ENCODE measurements at places on chromosomes 1 and 21.

DNA sequence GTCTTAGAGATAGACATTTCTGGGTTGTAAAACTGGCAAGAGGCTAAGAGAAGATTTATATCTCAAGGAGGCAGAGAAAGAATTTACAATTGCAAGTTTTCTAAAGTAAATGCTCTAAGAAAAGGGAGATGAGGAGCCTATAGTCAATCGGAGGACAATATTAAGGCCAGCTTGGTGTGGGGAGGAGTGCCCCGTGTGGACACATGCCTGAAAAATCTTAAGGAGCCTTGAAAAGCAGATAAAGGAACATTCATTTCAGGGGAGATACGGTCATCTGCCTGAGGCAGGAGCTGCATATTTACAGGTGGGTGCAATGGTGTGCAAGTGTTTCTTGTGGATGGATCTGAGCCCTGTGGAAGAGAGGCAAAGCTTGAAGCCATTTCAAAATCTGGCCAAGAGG is 25.6 kb downstream of the FCRL2 start:
- DNase-seq: no peak

DNA sequence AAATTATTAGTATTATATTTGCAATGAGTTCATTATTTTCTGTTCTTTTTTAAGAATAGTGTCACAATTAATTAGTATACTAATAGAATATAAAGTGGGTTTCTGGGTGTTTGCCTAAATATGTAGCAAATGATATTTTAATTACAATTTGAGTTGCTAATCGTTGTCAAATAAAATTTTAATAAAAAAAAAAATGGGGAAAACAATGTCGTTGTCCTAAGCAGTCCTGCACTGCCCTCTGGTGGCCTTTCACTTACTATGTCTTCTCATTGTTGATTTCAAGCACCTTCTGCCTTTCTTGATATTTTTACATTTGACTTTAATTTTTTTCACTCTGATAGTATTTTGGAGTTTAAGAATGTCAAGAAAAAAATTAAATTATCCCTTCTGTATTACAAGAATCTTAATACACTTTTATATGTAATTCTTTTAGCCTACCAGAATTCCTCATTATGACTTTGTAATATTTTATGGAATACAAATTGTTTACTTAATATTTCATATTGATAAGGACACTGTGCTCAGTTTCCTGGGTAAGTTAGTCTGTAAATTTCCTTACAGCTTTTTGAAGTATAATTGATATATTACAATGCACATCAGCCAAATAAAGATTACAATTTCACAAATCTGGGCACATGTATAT is 104.5 kb upstream of the FMN2 start:
- no peak for DNase-seq

- DNase-seq: no peak
Observed at GRCh38 chr21:21111309-21111920, 113.2 kb downstream of the NCAM2 start.

GRCh38 chr1:19074361-19074901 is 118.0 kb upstream of the IFFO2 start:
- DNase-seq: no peak

- no peak for DNase-seq
Observed at GRCh38 chr1:33710967-33711366, 152.9 kb upstream of the HMGB4 start.

DNA sequence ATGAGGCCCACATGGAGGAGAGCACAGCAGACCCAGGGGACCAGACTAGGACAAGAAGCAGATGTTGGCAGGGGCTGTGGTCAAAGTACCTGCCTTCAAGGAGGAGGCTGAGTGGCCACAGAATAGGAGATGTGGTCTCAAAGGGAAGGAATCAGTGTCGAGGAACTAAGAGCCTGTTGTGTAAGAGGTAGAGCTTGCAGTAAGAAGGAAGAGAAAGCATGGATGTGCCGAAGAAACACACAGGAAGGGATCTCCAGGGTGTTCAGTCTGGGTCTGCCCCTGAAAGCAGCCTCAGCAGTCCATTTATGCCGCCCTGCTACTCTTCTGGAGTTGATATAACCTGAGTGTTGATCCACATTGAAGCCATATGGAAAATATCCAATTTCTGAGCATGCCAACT is 83.9 kb downstream of the NID1 start:
- DNase-seq: no peak

DNA sequence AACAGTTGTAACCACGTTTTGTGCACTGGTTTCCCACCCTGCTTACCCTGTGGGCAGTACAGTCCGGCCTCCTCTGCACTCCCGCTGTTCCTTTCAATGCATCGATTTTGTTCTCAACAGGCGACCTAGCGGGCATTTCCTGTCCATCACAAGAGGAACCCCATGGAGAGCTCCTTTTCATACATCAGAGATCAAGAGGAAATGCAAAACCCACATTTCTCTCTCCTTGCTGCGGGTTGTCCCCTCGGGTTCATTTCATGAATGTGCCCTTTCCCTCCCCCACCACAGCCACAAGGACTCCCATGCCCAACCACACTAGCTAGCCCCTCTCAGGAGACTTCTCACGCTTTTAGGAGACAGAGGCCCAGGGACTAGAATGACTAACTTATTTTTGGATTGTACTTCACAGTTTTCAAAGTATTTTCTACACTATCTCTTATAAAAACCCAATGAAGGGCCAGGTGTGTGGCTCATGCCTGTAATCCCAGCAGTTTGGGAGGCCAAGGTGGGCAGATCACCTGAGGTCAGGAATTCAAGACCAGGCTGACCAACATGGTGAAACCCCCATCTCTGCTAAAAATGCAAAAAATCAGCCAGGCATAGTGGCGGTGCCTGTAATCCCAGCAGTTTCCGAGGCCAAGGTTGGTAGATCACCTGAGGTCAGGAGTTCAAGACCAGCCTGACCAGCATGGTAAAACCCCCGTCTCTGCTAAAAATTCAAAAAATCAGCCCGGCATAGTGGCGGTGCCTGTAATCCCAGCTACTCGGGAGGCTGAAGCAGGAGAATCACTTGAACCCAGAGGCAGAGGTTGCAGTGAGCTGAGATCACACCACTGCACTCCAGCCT is 18.4 kb downstream of the ATP1A4 start:
- no peak for DNase-seq

DNA sequence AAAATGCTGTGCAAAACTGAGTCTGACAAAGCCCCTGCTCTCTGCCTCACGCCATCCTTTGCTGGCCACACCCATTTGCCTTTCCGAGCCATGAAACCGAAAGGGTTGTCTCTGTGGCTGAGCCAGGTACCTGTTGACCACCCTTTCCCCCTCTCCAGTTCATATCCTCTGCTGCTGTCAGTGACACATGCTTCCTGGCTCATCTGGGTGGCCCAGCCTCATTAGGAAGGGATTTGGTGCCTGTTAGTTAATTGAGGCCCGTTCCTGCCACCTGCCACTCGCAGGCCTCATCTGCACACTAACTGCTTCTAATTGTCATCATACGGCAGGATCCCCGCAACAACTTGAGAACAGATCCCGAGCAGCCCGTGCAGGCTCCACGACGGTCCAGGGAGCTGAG is 79.2 kb downstream of the OLIG1 start:
- no peak for DNase-seq

DNA sequence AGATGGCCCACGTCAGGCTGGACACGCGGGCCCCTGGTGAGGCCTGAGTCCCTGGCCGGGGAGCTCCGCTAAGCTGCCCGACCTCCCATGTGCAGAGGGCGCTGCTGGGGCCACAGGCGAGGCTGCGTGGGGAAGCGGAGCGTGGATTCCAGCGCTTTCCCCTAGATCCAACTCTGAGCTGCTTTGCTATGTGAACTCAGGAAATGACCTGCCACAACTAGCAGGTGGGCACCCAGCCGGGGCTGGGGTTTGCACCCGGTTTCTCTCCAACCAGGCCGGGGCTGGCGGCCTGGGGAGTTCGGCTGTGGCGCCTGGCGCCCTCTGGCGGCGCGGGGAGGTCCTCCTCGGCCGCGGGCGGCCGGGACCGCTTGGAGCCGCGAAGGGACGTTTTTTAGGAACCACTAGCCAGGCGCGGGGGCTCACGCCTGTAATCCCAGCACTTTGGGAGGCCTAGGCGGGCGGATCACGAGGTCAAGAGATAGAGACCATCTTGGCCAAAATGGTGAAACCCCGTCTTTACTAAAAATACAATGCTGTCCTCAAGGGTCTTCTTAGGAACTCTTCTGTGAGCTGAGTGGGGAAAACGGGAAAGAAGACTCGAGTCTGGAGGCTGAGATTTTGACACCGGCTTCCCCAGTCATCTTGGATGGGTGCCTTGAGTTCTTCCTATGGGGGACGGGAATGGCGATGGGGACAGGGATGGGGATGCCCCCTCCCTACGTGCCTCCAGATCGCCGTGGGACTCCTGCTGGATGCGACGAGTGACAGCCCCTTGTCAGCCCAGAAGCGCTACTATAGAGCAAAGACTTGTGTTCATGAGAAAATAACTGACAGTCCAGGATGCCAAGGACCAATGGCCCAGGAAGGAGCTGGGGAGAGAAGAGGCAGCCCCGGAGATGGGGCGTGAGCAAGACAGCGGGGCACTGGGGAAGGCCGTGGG is 12.6 kb downstream of the PYCR2 start:
- DNase-seq: no peak

DNA sequence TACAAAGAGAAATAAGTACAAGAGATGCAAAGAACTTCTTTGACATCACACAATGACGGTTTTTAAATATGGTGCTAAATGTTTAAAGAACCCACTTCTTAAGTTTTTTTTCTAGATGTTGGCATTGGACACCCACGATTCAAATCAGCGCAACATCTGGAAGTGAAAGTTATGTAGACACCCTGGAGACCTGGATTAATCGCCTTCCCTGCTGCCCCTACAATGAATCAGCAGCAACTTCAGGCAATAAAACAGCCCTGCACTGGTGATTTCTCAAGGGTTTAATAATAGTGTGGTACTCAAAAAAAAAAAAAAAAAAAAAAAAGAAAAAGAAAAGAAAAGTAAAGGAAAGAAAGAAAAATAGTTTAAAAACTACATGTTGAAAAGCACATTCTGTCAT is 248.3 kb downstream of the NUF2 start:
- DNase-seq: no peak

GRCh38 chr1:233355841-233356704 is 28.5 kb downstream of the MAP3K21 start:
- no peak for DNase-seq

DNA sequence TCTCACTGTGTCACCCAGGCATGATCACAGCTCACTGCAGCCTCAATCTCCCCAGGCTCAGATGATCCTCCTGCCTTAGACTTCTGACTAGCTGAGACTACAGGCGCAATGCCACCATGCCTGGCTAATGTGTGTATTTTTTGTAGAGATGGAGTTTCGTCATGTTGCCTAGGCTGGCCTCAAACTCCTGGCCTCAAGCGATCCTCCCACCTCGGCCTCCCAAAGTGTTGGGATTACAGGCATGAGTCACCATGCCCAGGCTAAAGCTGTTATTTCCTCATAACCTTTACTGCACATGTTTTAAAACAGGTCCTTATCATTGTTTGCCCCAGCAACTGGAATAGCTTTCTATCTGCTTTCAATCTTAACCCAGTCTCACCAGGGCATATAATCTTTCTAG is 2.9 kb downstream of the SARS1 start:
- DNase-seq: no peak

- DNase-seq: no peak
Observed at GRCh38 chr1:22553991-22554522, 9.2 kb upstream of the EPHA8 start.

GRCh38 chr1:47013293-47013692 is 10.2 kb upstream of the CYP4X1 start:
- no peak for DNase-seq

GRCh38 chr1:29695036-29695435 is 458.7 kb downstream of the PTPRU start:
- no peak for DNase-seq

GRCh38 chr1:42923367-42924081 is 35.1 kb downstream of the SLC2A1 start:
- DNase-seq: no peak
